ENCODE measurements at places on chromosomes 4 and X.
A peak's percentile ranks its signal among the peaks of the same experiment; 100 is the strongest.

DNA sequence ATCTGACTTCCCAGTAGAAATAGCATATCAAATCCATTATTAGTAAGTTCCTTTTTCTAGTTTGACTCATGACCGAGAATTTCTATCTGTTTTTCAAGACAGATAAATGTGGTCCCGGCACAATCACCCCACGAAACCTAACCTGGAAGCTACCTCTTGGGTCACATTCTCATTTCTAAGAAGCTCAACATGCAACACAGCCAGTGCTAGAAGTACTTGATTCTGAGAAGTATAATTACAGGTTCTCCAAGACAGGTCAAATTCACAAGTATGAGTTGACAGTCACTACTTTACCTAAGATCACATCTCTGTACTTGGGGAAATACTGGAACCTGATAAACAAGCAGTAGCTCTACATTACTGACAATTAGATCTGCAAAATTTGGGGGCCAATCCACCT lies 54.0 kb upstream of the PLAC1 start:
- DNase-seq = no peak

- DNase-seq = no peak
Observed at GRCh38 chr4:75710246-75710645, 14.1 kb upstream of the USO1 start.

DNA sequence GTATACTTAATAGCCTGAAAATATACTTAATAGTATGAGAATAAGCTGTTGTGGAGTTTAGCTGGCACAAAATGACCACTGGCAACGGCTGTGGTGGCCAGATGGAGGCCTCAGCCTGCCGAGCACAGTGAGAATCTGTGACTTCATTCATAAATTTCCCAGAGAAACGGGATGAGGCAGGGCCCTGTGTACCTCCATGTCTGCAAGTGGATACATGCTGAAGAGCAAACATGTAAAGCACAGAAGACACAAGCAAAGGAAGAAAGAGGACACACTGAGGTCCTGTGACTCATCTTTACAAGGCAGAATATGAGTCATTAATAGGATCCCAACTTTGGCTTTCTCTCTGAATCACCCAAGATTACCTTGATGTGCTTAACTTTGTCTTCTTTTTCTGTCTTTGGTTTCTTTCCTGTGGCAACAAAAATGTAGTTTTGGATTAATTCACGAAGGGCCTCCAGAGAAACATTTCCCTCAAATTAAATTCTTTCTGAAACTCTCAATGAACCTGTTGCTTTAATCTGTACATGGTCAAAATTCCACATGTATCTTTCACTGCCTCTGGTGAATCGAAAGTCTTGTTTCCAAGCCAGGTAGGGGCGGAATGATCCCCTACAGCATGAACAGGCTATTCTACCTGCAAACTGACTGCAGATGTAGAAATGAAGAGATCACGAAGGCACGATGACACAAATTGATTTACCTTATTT lies 56.4 kb downstream of the IRF2 start:
- peak; percentile 42 for DNase-seq

DNA sequence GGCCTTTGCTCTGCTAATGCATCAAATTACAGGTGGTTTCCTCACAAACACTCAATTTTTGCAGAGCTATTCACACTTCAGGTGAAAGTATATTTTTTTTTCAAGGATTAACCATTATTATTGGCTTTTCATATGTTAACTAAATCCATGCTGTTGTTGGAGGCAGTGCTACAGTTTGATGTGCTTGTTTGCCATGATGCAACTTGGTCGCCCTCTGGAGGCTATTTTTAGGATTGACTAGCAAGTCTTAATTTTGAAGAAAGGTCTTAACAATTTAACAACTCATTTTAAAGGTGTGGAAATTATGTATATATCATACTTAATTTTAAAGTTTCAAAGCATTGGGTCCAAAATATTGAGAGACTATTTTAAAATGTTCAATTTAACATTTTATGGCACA lies 168.8 kb upstream of the FAM47A start:
- no peak for DNase-seq

GRCh38 chrX:72392816-72393800 lies 87.4 kb upstream of the CITED1 start:
- DNase-seq = no peak

DNA sequence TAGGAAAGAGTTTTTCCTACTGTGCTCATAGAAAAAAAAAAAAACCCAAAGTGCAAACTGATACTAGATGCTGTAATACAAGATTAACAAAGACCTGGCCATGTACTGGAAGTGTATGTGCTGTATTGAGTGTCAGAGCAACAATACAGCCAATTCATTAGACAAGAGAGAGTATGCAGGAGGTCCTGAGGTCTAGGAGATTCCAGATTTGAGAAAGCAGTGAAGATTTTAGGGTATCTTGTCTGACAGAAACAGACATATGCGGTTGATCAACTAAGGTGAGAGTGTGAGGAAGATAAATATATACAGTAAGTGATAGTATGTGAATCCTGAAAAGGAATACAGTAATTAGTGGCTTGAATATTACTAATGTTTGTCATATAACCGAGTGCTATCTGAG lies 3.0 kb downstream of the GPR174 start:
- DNase-seq = no peak

- peak; percentile 22 for DNase-seq
Observed at GRCh38 chr4:41178372-41179370, 35.7 kb downstream of the APBB2 start.

GRCh38 chrX:68438575-68438974 lies 5.3 kb upstream of the OPHN1 start:
- DNase-seq = no peak

- no peak for DNase-seq
Observed at GRCh38 chr4:4585012-4585670, 43.3 kb upstream of the STX18 start.

GRCh38 chr4:40216622-40217366 lies 20.0 kb downstream of the RHOH start:
- no peak for DNase-seq

- DNase-seq = no peak
Observed at GRCh38 chr4:150381609-150382008, 200.3 kb upstream of the MAB21L2 start.

DNA sequence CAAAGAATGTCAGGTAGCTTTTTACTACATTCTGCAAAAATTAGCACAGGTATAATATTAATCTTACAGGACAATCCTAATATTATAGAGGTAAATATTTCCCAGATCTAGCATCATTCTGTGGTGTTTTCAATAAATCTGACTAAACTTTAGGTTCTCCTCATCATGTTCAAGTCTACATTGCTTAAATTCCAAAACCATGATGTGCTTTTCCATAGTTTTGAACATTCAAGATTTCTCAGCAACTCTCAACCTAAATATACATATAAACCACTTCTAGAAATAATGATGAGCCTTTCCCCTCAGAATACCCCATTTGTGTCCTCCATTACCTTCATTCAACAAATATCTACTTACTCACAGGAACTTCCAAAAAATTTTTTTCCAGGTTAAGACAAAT lies 23.1 kb downstream of the EIF4E start:
- DNase-seq = no peak

DNA sequence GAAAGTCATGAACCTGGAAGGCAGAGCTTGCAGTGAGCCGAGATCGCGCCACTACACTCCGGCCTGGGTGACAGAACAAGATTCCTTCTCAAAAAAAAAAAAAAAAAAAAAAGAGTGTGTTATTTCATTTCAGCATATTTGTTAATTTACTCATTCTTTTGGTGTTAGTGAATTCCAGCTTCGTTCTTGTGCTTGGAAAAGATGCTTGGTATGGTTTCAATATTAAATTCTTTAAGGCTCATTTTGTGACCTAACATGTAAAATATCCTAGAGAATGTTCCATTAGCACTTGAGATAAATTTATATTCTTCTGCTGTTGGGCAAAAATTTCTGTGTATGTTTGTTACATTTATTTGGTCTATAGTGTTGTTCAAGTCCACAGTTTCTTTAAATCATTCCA lies 66.8 kb downstream of the SPIN3 start:
- DNase-seq = no peak

DNA sequence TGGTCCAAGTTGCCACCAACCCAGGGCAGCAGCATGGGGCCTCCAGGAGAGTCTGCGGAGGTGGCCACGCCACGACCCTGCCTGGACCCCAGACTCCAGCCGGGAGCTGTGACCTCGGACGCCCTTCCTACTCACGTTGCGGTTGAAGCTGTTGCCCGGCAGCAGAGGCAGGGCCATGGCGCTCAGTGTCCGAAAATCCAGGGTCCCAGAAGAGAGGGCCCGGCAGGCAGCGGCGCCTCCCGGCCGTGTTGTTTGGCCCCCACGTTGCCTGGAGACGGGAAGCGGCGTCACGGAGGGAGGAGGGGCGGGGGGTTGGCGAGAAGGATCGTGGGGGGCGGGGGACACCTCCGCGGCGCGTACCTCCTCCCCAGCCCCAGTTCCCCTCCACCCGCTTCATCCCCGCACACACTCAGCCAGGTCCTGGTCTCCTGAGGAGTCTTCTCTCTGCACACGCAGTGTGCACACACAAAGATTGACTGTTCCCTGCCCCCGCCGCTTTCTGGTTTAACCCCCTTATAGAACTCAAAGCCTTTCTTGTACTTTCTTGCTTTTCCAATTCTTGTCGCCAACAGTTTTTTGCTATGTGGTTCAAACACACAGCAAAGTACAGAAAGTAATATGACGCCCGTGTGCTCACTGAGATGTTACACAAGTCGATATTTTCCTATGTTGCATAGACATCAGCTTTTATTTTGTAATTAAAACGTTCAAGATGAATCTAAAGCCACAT lies at the start of gene EFHC2:
Gene EFHC2, minus strand, starts transcription at position 261 of the 730 bp plus-strand sequence. Its CDS starts 84 bp downstream, at position 177.
- DNase-seq = peak; percentile 24

GRCh38 chrX:21374994-21375707 lies 933 bp downstream of the CNKSR2 start:
- no peak for DNase-seq

- DNase-seq = no peak
Observed at GRCh38 chr4:64385220-64385619, 24.0 kb downstream of the TECRL start.

- DNase-seq = no peak
Observed at GRCh38 chr4:72591547-72592454, 22.8 kb upstream of the ADAMTS3 start.

- DNase-seq = no peak
Observed at GRCh38 chr4:94267037-94267436, 59.4 kb downstream of the SMARCAD1 start.

- DNase-seq = no peak
Observed at GRCh38 chr4:579543-580175, 3.6 kb upstream of the TMEM271 start.

GRCh38 chr4:32962100-32962499 lies 2241.9 kb downstream of the PCDH7 start:
- DNase-seq = no peak

DNA sequence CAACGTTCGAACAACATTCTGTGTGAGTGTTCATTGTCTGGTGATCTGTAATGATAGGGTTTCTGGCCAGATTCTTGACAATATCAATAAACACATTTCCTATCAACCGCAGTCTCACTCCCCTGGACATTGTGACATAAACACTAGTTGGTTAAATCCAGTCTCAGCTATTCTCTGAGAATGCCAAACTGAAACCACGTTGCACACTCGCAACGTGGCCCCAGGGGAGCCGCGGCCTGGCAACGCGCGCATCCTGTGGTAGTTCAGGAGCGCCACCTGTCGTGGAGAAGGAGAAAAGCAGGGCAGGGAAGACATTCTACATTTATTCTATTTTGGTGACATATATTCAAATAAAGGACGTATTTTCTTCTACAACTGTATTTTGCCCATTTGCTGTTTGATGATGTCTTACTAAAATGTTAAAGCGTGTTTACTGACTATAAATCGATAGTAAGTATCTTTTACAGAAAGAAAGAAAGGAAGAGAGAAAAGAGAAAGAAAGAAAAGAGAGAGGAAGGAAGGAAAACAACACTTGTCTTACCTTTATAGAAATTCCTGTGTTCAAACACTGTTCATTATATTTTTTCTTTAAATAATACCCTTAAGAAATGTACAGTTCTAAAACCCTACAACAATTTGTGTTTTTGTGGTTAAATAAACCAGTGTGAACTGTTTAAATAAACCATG lies 738.3 kb upstream of the FRG1 start:
- peak; percentile 30 for DNase-seq

DNA sequence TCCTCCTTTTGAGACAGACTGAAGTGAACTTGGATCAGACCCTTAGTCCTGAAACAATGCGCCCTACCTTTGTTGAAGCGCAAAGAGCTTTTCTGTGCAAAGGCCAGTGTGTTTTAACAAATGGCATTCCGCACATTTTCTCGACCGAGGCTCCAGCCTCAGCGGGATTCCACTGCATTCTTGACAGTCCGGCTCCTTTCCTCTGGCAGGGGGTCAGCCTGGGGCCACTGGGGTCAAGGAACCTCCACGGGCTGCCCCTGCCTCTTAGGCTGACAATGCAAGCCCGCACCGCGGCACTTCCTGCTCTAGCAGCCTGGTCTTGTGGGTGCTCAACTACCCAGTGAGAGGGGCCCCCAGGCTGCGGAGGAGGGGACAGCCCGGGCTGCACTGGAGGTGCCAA lies 47.2 kb upstream of the TFDP3 start:
- DNase-seq = no peak

- no peak for DNase-seq
Observed at GRCh38 chrX:32572644-32573043, 638.7 kb downstream of the DMD start.

DNA sequence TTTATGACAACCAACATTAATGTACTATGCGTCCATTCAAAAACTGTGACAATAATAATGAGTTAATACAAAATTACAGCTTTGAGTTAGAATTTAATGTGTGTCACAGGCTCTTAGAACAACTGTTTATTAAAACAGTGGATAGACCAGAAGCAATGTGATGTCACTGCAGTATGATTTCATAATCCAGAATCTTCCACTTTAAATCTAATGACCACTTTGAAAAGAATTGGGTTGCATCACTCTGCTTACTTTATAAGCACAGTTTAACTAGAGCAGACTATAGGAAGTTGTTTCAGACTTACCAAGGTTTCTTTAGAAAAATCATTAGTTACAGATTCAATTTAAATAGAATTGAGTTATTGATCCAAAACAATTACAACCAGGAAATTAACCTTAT lies 758.5 kb downstream of the KCTD8 start:
- no peak for DNase-seq

- DNase-seq = no peak
Observed at GRCh38 chr4:1517592-1518411, 111.6 kb upstream of the NKX1-1 start.

DNA sequence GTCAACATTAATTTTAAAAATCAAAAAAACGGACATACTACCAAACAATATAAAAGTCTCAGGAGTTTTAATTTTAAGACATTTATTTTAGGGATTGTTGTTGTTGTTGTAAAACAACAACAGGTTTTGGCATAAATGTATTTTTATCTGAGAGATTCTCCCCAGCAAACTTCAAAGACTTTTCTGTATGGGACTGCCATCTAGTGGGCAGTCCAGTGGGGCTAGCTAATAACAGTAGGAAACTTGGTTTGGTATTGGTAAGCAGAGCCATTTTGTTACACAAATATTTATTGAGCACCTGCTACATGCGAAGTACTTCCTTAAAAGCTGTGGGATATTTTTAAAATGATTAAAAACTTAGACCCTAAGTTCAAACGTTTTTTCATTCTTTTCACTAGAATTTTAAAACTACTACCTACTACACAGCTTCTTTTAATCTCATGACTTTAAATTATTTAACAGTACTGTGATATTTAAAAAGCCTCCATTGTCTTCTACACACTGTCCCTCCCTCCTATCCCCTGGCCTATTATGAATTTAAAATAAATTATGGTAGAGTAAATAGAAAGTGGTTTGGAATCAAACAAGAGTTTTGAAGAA lies 1028.4 kb upstream of the INTU start:
- no peak for DNase-seq

Measured in frontal cortex (tissue), 4 donors.